Hypothalamus (tissue), 51 donors: ENCODE measurements at places on chromosomes 7 and 10.

- no peak for DNase-seq
Measured at GRCh38 chr7:158116235-158116634, 471.4 kb downstream of the PTPRN2 start.

DNA sequence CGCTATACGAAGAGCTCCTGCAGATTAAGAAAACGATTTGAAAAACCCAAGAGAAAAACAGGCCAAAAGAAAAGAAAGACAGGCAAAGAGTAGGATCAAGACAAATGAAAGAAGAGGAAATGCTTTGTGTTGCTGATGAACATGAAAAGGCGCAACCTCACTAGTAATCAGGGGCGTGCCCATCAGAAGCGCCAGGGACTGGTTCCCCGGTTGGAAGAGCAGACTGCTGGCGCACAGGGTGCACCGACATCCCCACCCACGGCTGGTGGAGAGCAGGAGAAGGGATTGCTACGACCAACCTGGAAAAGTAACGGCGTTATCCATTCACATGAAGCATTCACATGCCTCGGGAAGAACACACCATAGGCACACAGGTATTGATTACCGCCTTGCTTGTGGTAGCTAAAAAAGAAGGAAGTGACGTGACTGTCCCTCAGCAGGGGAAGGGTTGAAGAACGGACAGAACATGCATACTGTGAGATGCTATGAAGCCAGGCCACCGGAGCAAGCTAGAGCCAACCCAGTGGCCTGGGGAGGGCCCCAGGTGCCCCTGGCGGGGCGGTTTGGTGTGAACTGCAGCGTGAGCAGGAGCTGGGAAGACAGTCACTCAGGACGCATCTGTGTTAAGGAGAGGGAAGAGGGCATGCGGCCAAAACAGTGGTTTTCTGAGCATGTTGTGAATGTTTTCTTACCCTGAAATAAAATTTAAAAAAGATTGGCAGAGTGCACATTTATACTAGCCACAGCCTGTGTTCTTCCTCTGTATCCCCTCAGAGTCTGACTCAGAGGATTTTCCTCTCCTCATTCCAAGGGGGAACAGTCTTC, 18.3 kb downstream of the AGAP3 start:
- DNase-seq: no peak

- DNase-seq: no peak
Measured at GRCh38 chr10:126250527-126251310, 137.6 kb downstream of the ADAM12 start.

DNA sequence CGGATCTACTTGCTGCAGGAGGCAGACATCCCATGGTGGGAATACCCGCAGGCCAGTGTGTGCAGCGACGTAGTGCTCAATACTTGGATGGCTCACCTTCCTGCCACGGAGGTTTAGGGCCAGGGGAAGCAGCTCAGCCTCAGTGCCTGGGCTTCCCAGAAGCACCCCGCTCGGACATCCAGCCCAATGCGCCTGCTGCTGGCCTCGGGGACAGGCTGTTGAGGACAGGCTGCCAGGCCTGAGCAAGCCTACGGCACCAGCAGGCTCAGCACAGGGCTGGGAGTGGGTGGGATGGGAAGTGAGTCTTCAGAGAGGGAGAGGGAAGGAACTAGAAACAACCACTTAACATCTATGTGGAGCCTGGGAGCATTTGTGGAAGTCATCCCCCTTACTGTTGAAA, 441.3 kb upstream of the MGMT start:
- DNase-seq: no peak

DNA sequence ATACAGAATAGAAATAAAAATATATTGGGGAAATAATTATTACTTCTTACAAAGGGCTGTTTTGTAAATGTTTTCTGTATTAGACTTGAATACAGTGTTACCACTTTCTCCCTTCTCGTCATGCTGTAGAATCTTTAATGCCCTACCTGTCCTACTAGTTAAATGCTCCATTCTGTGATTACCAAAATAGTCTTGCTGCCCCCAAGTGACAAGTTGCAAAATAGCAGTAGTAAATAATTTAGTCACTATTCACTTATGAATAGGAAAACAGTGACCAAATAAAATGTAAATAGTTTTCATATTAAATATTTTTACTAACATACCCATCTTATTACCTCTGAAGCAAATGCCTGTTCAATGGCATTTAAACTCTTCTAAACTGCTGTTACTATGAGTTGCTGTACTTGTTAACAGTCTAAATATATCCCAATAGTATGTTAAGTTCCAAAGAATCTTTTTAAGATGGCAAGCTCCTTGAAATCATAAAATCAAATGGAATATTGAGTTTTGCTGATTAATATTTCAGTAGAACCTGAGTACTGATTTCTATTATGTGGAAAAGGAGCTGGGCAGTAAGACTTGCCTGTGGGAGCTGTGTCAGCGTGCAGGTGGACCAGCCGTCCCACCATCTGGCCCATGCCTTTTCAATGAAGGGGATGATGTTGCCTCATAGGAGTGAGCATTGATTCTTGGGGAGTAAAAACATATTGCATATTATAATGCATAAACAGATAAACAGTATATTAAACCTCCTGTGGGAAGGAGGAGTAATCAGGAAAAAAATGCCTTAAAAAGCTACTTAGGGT, 18.1 kb upstream of the OIT3 start:
- no peak for DNase-seq

DNA sequence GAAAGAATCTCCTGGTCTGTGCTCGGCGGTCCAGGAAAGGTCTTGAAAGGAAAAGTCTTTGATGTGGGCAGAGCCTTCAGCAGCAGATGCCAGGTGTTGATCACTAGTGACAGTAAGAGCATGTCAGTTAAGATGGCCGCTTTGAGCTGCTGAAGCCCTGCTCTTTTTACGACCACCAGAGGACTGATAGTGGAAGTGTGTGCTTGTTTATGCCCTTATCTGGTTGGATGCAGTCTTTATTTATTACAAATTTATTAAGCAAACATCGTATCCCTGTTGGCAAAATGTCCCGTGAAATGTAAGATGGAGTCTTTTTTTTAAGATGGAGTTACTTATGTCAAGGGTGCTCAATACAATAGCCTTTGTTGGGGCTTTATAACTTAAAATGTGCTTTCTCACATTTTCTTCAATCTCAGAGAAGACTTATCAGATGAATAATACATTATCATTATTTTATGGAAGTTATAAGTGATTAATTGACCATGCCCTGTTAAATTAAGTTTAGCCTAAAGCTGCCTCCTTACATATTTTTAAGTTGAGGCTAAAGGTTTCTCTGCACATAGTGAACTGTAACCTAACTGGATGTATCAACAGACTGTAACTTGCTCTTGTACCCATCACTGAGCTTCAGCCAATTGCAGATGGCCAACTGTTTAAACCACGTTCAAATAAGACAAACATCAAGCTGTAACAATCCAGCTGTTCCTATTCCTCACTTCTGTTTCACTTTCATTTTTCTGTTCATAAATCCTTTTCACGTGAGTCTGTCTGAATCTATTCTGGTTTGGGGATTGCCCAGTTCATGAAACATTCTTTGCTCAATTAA, 97.4 kb upstream of the PIK3CG start:
- DNase-seq: no peak

DNA sequence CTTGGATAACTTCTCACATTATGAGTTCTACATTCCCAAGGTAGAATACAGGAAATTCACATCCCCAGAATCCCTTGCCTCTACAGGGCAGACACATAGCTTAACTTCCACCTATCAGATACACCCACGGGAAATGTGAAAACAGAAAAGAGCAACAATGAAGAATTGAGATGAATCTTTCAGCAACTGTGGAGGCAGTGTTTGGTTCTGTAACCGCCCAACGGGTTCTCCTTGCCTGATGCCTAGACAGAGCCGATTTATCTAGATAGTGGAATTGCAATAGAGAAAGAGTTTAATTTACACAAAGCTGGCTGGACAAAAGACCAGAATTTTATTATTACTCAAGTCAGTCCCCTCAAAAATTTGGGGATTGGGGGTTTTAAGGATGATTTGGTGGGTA, 138.8 kb downstream of the MTPAP start:
- no peak for DNase-seq

DNA sequence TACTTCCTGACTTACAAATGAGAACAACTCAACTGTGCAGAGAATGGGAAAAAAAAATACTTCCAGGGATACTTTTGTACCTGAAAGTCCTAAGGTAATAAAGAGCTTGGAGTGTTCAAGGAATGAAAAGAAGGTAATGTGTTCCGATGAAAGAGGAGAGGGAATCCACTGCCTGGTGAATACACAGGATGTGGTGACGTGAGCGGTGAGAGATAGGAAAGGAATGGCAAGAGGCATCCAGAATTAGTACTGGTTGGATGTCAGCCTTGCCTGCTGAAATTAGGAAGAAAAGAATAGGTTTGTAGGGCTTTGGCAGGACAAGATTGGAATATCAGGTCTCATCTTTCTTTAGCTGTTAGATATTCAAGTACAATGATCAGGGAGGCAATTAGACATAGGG, 347.7 kb downstream of the POM121L12 start:
- DNase-seq: no peak

DNA sequence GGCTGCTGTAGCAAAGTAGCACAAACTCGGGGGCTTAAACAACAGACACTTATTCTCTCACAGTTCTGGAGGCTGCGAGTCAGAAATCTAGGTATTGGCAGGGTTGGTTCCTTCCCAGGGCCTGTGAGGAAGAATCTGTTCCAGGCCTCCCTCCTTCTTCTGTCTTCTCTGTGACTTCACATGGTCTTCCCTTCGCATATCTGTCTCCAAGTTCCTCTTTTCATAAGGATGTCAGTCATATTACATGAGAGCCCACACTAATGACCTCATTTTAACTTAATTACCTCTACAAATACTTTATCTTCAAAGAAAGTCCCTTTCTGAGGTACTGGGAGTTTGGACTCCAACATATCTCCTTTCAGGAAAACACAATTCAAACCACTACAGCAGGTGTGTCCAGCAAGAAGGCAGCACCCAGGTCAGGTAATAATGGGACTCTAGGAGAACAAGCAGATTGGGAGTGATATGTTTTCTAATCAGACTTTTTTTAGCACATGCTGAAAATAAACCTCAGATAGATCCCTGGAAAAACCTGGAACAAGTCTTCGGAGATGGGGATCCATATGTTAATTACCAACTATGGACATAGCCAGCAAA, 11.7 kb downstream of the CREB5 start:
- DNase-seq: no peak

GRCh38 chr7:151381348-151382078, 28.3 kb downstream of the WDR86 start:
- no peak for DNase-seq

DNA sequence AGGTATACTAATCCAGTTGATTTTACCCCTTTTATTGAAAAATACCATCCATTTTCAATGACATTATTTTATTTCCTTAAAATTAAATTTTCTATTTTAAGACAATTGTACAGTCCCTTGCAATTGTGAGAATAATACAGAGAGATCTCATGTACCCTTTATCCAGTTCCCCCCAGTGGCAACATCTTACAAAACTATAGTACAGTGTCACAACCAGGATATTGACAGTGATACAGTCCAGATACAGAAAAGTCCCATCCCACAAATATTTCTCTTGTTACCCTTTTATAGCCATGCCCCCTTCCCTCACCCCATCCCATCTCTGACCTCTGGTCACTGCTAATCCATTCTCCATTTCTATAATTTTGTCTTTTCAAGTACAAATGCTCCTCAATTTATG, 18.5 kb downstream of the ELFN1 start:
- no peak for DNase-seq

- DNase-seq: no peak
Measured at GRCh38 chr10:21769041-21769440, 234.5 kb downstream of the DNAJC1 start.

- no peak for DNase-seq
Measured at GRCh38 chr10:89346405-89347254, 18.8 kb downstream of the IFIT3 start.

DNA sequence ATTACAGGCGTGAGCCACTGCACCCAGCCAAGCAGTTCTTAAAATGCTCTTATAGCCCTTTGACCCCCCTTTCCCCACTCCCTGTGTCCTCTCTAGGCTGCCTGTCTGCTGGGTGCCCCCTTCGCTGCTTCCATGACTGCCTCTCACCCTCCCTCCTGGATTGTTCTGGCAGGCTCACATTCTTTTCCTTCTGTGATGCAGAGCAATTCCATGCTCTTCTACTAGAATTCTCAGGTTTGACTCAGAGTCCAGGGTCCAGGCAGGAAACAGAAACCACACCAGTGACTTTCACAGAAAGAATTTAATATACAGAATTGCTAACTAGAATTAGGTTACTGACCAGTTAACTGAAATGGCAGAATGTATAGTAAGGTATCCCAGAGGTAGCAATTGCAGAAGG, 244.8 kb downstream of the BAMBI start:
- no peak for DNase-seq

- no peak for DNase-seq
Measured at GRCh38 chr7:158186864-158187693, 400.5 kb downstream of the PTPRN2 start.

GRCh38 chr7:88155756-88156155, 64.1 kb downstream of the SRI start:
- no peak for DNase-seq

GRCh38 chr7:124688991-124689390, 76.6 kb downstream of the GPR37 start:
- no peak for DNase-seq

DNA sequence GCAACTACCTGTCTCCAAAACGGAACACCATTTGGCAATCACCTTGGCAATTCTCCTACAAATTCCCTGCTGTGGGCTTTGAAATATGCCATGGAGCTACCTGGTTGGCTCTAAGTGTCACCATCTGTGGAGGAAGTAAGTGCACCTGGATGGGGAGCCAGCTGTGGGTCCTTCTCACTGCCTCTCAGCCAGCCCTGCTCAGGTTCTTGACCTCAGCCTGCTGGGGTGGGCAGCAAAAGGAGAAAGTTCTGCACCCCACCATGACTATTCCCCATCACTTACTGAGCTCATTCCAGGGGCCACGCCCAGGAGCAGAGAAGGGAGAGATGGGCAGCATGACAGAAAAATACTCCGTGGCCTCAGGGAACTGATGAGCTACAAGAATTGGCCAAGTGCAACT, 158.7 kb downstream of the TNS3 start:
- DNase-seq: no peak

DNA sequence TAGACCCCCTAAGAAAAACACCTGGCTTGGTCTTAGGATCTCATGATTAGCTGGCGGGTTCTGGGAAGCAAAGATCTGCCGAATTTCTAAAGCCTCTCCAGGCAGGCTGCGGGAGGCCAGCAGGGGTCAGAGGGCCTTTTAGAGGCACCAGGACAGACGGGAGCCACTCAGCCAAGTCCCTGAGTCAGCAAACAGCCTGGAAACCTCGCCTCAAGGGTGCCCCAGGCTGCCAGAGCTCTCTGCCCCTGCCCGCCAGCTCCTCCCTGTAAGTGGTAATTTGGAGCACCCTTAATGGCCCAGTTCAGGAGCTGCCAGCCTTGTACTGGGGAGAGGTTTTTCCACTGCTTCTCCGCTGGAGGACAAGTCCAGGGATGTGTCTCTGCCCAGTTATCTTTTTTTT, 88.7 kb downstream of the HIP1 start:
- DNase-seq: peak; percentile 43

GRCh38 chr10:19316204-19316870, 267.7 kb downstream of the MALRD1 start:
- DNase-seq: no peak

- DNase-seq: no peak
Measured at GRCh38 chr7:77328669-77329068, 87.5 kb downstream of the GSAP start.
